ENCODE measurements at places on chromosomes 7 and 10. TPM values are rescaled to one million over a fixed set of nuclear protein-coding genes. Genes with fewer than 3 reads are reported as not detected.
A peak's percentile ranks its signal among the peaks of the same experiment; 100 is the strongest.

GRCh38 chr7:149790146-149790548 lies 16.8 kb upstream of the ZNF467 start:
- peak; percentile 90 for DNase-seq

GRCh38 chr7:30149640-30150272 lies 15.0 kb downstream of the MTURN start:
- no peak for DNase-seq

TRIL gene
- 4.9 TPM for polyA plus RNA-seq

LHFPL3 gene
- polyA plus RNA-seq, result 0.24 TPM

POU6F2 gene
- 1.1 TPM for polyA plus RNA-seq

Measured in H1 (cell line).